H9 (cell line): ENCODE measurements at places on chromosomes 2 and 18.

DNA sequence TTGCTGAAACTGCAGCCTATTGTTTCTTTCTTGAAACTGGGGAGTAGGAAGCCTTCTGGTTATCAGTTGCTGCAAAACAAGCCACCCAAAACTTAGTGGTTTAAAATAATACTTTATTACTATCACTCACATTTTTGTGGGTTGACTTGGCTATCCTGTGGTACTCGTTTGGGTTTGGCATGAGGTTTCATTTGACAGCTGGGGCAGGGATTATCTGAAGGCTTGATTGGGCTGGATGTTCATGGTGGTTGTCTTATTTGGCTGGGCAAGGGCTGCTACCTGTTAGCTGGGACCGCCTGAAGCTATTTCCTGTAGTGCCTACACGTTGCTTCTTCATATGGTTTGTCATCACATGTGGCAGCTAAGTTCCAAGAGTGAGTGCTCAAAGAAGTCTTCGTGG is 122.3 kb downstream of the PLCL1 start:
- no peak for DNase-seq

GRCh38 chr2:159758686-159759085 is 39.3 kb downstream of the CD302 start:
- no peak for DNase-seq

DNA sequence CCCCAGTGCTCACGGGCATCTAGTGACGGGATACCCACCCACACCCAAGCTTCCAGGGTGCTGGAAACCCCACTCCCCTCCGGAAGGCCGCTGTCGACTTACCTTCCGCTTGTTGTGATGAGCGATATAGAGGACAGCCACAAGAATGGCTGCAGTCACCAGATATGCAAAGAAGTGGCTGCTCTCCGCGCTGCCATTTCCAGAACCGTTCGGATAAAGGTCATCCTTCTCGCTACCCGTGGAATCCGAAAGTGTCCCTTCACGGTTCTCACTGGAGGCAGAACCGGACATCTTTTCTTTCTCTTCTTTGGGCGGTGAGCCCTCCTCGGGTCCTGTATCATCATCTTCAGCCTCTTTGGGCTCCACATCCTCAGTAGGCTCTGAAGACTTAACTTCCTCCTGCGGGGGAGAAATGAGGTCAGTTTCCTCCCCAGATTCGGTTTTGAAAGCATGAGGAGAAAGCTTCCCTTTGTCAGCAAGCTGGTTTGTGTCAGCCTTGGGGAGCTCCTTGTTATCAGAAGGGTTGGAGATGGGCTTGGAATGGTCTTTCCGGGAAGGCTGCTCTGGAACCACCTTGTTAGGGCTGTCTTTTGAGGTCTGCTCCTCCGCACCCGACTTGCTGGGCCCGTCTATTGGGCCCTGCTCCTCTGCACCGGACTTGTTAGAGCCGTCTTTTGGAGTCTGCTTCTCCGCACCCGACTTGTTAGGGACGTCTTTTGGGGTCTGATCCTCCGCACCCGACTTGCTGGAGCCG is 1.2 kb downstream of the TGOLN2 start:
- DNase-seq = no peak

- DNase-seq = no peak
Measured at GRCh38 chr2:158202161-158202815, 100.6 kb downstream of the UPP2 start.

DNA sequence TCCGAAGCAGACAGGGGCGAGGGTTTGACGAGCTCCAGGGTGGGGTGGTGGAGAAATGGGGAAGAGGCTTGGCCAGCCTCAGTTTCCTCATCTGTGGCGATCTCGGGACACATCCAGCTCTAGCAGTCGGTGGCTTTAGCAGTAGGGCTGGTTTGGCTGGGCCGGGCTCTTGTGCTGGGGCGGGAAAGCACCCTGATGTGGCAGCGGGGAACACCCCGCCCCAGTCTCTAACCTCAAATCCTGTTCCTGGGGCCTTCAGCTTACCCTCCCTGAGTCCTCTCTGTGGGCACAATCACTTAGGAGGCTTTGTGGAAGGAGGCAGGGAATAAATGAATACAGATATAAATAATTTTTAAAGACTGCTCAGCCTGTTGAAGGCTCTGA is 26.5 kb upstream of the MCFD2 start:
- DNase-seq = no peak

DNA sequence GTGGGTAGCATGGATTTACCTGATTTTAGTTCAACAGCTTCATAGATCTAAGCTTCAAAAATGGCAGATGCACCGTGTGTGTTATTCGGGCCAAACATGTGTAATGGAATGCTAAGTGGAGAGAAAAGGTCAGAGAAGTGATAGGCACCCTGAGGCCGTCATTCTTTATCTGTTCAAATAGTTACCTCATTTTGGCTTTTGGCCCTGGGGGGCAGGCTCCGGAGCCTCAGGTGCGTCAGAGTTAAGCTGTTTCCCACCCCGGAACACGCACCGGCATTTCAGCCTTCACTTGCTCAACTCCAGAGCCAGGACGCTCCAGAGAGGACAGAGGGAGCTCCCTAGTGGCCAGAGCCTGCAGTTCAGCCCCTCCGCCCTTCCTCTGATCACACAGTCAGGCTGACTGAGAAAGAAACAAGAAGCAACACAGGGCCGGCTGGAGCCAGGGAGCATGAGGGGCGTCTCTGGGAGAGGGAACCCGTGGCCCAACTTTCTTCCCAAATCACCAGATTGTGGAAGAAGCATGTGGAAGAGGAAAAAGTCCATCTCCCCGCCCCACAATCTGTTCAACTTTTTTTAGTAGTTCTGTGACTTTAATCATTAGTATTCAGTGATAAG is 135.2 kb upstream of the EPC2 start:
- DNase-seq = peak; percentile 94

- DNase-seq = no peak
Measured at GRCh38 chr2:202762556-202762955, 109.0 kb downstream of the ICA1L start.

- peak; percentile 71 for DNase-seq
Measured at GRCh38 chr2:182642328-182642727, 73.7 kb upstream of the DNAJC10 start.

DNA sequence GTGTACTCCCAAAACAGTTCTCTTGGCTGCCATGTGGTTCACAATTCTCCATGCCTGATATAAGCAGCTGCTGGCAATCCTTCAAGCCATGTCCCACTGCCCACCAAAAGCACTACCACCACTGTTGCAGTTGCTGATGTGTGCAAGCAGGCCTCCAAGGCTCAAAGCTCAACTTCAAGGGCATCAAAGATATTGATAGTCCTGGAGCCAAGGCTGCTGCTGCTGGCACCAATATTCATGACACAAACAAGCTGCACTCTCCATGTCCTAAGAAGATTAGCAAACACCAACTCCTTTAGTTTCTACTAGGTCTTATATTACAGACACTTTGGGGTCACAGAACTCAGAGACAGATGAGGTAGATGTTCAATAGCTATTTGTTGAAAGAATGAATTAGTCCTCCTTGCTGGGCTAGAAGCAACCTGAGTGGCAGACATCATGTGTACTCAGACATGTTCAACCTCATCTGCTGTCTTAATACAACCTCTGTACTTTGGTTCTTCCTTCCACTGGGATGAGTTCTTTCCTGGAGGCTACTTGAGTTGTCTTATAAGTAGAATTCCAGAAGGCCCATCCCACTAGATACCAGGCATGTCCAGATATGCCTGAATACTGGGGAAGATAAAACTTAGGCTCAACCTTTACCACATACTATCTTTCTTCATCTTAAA is 104.5 kb upstream of the UGP2 start:
- DNase-seq = no peak
